Activated T-cell treated with anti-CD3 and anti-CD28 coated beads, Interleukin-2, amount 50 U/mL, for 24 hours (primary cell): ENCODE measurements at places on chromosomes 5 and 9.

DNA sequence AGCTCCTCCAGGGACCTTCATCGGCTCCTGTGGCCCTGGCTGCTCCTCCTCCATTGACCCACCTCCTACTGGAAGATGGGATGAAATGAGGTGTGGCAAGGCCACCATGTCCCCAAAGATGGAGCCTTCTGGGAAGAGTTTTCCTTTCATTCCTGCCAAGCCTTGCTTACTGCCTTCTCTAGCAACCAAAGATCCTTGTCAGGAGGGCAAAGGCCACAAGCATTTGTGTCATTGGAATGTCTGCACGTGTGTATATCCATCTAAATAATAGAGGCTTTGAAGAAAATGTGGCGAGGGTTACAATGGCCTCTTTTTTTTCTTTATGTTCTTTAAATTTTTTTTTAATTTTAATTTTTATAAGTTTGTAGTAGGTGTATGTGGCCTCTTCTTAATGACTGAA lies 313.6 kb downstream of the ARHGEF28 start:
- no peaks in the 10 kb centered on the region for H3K4me1 ChIP-seq
- no peak overlapping the region for H3K4me3 ChIP-seq
- no peak for DNase-seq
- H3K27ac ChIP-seq: no peak overlapping the region

DNA sequence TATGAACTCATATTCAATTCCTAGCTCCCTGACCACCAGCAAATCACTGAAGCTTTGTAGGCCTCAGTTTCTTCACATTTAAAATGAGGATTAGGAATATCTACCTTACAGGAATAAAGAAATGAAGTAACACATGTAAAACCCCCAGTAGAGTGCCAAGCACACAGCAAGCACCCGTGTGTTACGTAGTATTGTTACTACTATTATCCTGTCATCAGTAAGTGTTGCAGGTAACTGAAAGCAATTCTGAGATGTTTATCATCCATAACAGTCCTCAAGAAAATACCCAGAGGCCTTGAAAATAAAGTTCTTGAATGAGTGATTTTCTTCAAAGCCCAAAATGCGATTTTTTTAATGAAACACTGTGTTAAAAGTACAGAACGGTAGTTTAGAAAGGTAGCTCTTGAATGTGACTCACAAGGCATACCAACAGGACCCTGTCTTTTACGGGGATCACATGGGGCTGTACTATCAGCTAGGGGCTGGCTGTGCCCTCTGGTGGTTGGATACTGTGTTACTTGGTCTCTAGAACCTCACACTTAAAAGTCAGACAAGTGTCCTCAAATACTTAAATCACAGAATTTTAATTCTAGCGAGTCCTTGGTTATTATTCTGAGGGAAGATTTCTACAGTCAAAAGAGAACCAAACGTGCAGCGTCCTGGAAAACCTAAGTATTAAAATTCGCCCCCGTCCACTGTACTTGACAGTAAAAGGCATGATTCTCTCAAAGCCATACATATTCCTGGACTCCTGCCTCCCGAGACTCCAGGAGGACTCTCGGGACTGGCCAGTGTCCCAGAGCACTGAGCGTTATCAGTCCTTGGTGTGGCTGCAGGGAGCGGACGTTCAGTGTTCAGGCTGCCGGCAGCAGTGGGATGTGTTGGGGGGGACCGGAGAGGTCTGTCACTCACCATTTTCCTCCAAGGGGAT lies 725 bp downstream of the NDUFB6 start:
- peak overlapping the region; percentile 99 for H3K4me3 ChIP-seq
- H3K4me1 ChIP-seq: peaks cover 31% of the 10 kb centered on the region
- peaks cover 41% of the 10 kb centered on the region for H3K36me3 ChIP-seq
- DNase-seq: peak; percentile 67

GRCh38 chr9:33425128-33425533 lies 22.3 kb downstream of the AQP3 start:
- no peak for DNase-seq
- no peaks in the 10 kb centered on the region for H3K27me3 ChIP-seq
- peaks cover 7% of the 10 kb centered on the region for H3K4me1 ChIP-seq
- no peaks in the 10 kb centered on the region for H3K36me3 ChIP-seq
- no peak overlapping the region for H3K27ac ChIP-seq
- no peak overlapping the region for H3K4me3 ChIP-seq

GRCh38 chr9:112793213-112793810 lies 42.8 kb downstream of the SNX30 start:
- no peaks in the 10 kb centered on the region for H3K27me3 ChIP-seq
- peak overlapping the region; percentile 65 for H3K27ac ChIP-seq
- no peaks in the 10 kb centered on the region for H3K36me3 ChIP-seq
- peak; percentile 90 for DNase-seq
- H3K4me1 ChIP-seq: peaks cover 10% of the 10 kb centered on the region

DNA sequence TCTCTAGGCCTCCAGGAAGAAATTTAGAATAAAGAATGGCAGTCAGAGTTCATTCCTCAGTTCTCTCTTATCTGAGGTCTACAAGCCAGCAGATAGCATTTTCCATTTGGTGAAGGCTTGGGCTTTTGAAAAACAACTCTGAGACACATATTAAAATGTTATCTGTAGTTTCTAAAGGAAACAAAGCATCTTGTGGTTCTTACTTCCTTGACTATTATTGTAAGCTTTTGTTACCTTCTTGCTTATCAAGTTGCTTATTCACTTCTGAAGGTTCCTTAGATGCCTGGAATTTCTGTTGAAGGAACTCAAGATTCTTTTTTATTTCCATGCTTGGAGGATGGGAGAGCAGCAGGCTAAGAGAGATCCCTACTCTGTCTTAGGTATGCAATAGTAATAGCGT lies 79.2 kb upstream of the MRPS30 start:
- H3K27me3 ChIP-seq: no peaks in the 10 kb centered on the region
- no peak overlapping the region for H3K4me3 ChIP-seq
- no peaks in the 10 kb centered on the region for H3K4me1 ChIP-seq
- DNase-seq: no peak
- H3K36me3 ChIP-seq: no peaks in the 10 kb centered on the region

GRCh38 chr9:32867026-32867425 lies 83.7 kb downstream of the TMEM215 start:
- no peak overlapping the region for H3K27ac ChIP-seq
- no peak for DNase-seq
- no peaks in the 10 kb centered on the region for H3K36me3 ChIP-seq
- no peak overlapping the region for H3K4me3 ChIP-seq
- peaks cover 1% of the 10 kb centered on the region for H3K27me3 ChIP-seq

DNA sequence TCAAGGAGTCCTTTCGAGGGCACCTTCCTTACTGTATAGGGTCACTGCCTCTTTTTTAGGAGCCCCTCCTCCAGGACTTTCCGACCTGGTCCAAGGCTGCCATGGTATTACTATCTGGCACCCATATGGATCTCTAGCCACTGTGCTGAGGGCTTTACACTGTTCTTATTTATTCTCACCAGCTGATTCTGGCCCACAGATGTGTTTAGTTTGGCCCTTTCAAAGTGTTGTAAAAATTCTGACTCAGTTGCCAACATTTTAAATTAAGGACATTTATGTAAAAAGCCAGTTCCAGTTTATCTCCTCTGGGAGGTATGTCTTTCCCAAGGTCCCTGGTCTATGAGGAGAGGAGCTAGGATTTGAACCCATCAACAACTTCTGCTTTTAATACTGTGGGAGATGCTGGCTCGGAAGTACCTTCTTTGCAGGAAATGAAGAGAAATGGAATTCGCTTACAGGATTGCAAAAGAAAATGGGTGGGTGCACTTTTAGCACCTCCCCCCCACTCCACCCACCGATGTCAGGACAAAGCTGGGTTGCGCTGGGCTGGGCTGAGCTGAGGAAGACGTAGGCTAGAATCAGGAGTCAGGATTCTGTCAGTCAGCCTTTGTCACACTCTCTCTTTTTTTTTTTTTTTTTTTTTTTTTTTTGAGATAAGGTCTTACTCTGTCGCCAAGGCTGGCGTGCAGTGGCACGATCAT lies 7.8 kb downstream of the JADE2 start:
- peaks cover 94% of the 10 kb centered on the region for H3K4me1 ChIP-seq
- H3K36me3 ChIP-seq: peaks cover 44% of the 10 kb centered on the region
- no peak for DNase-seq
- no peak overlapping the region for H3K4me3 ChIP-seq
- H3K27ac ChIP-seq: peak overlapping the region; percentile 98
- H3K27me3 ChIP-seq: no peaks in the 10 kb centered on the region

DNA sequence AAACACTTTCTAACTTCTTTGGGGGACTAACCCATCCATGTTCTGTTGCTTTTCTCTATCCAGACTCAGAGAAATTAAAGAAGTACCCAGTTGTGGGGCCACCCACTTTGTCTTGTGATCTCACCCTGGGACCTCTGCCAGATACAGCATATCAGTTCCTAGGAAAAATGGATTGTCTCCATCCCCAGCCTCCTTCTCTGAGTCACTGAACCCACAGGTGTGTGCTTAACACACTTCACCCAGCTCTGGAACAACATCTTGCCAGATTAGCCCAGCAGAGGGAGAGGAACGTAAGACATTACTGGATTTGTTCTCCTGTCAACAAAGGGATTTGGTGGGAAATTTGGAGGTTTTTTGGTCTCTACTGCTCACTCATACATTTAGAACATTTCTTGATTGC lies 19.2 kb downstream of the FAM240B start:
- peaks cover 16% of the 10 kb centered on the region for H3K27me3 ChIP-seq
- H3K4me1 ChIP-seq: no peaks in the 10 kb centered on the region
- DNase-seq: no peak
- no peak overlapping the region for H3K27ac ChIP-seq

DNA sequence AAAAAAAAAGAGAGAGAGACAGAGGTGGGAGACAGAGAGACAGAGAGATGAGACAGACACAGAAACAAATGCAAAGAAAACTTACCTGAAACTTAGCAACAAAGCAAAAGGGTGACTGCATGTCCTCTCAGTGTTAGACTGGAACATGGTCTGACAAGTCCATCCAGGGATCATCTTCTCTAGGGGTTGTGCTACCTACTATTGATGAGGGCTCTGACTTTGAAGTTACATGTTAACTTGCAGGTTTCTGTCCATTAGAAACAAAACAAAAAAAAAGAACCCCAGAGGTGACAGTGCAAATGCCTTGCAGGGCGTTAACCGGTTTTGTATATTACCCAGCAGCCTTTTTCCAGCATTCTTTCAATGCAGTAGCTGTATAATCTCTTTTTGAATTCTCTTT lies 13.6 kb upstream of the SPARC start:
- no peaks in the 10 kb centered on the region for H3K27me3 ChIP-seq
- no peaks in the 10 kb centered on the region for H3K36me3 ChIP-seq
- H3K4me3 ChIP-seq: no peak overlapping the region
- H3K27ac ChIP-seq: no peak overlapping the region
- no peak for DNase-seq
- no peaks in the 10 kb centered on the region for H3K4me1 ChIP-seq

DNA sequence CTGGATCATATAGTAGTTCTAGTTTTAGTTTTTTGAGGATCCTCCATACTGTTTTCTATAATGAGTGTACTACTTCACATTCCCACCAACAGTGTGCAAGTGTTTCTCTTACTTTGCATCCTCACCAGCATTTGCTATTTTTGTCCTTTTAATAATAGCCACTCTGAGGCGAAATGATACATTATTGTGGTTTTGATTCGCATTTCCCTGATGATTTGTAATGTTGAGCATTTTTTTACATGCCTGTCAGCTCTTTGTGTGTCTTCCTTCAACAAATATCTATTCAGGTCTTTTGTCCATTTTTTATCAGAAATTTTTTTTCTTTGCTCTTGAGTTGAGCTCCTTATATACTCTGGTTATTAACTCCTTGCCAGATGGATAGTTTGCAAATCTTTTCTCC lies 114.0 kb downstream of the ADAMTSL1 start:
- H3K27me3 ChIP-seq: no peaks in the 10 kb centered on the region
- H3K4me1 ChIP-seq: no peaks in the 10 kb centered on the region
- H3K36me3 ChIP-seq: no peaks in the 10 kb centered on the region
- no peak overlapping the region for H3K27ac ChIP-seq

- DNase-seq: no peak
- peaks cover 10% of the 10 kb centered on the region for H3K4me1 ChIP-seq
- no peak overlapping the region for H3K4me3 ChIP-seq
- peaks cover 38% of the 10 kb centered on the region for H3K27me3 ChIP-seq
- H3K36me3 ChIP-seq: no peaks in the 10 kb centered on the region
Observed at GRCh38 chr9:87375397-87376073, 122.1 kb upstream of the DAPK1 start.

GRCh38 chr5:58090704-58091103 lies 369.2 kb downstream of the PLK2 start:
- no peaks in the 10 kb centered on the region for H3K36me3 ChIP-seq
- H3K27ac ChIP-seq: no peak overlapping the region

- H3K36me3 ChIP-seq: peaks cover 9% of the 10 kb centered on the region
- H3K27me3 ChIP-seq: no peaks in the 10 kb centered on the region
- H3K4me3 ChIP-seq: no peak overlapping the region
- H3K27ac ChIP-seq: no peak overlapping the region
- peaks cover 17% of the 10 kb centered on the region for H3K4me1 ChIP-seq
Observed at GRCh38 chr9:37229882-37230482, 109.6 kb downstream of the ZCCHC7 start.

GRCh38 chr5:126594748-126595485 lies at the start of gene ALDH7A1:
Gene ALDH7A1 (minus strand): TSS chr5:126595219. CDS start chr5:126595198, 21 bp downstream.
- H3K4me3 ChIP-seq: peak within 1 kb of the TSS; percentile 81
- peak within 1 kb of the TSS; percentile 44 for H3K27ac ChIP-seq
- peak; percentile 71 for DNase-seq
- H3K4me1 ChIP-seq: peaks cover 17% of the 10 kb centered on the region
- H3K27me3 ChIP-seq: peaks cover 3% of the 10 kb centered on the region

GRCh38 chr5:671459-672328 lies 21.5 kb downstream of the TPPP start:
- peaks cover 9% of the 10 kb centered on the region for H3K36me3 ChIP-seq
- H3K27ac ChIP-seq: no peak overlapping the region
- H3K4me3 ChIP-seq: no peak overlapping the region
- peak; percentile 81 for DNase-seq
- peaks cover 16% of the 10 kb centered on the region for H3K4me1 ChIP-seq

DNA sequence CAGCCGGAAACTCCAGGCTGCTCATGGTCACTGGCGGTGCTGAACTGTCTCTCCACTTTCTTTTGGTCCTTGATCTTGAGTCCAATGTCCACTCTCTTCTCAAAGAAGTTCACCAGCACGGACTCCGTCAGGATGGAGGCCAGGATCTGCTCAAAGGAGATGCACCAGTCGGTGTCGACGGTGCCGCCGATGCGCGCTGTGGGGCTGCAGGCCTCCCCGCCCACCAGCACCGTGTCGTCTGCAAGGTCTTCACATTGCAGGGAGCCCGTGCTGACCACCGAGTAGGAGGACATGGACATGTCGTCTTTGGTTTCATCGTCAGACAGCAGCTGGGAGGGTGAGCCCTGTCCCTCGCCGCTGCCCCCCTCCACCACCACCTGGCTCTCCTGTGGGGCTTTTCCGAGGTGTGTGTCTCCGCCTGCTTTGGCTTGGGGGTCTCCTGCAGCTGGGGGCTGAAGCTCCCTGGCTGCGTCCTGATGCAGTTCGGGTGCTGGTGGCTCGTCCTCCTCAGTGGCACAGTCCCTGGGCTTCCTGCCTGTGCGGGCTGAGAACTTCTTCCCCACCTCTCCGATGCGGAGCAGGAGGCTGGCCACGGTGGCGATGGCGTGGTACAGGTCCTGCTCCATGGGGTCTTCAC lies 5.0 kb upstream of the MRNIP start:
- DNase-seq: no peak
- no peak overlapping the region for H3K27ac ChIP-seq
- peaks cover 16% of the 10 kb centered on the region for H3K4me1 ChIP-seq
- H3K4me3 ChIP-seq: no peak overlapping the region
- peaks cover 66% of the 10 kb centered on the region for H3K36me3 ChIP-seq
